Left colon (tissue), 2 donors: ENCODE measurements at places on chromosomes 2 and 18.

- DNase-seq: no peak
These were observed 1007.0 kb upstream of the CELF4 start for GRCh38 chr18:38572554-38573111.

DNA sequence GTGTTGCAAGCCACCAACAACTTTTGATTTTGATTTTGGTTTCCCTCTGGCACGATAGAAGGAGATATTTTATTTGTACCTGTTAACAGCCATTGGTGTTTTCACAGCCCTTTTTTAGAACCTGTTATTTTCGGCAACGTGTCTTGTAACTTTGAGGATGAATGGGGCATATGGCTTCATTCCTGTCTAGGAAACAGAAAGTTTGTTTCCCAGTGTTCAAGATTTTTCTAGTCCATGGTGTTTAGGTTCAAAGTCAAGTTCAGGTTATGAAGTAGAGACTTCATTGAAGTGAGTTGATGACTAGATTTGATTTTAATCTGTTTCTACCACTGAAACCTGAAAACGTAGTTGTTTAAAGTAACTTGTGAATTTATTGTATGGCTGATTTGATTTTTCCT lies 343 bp downstream of the RASGRP3 start:
- no peak for DNase-seq

- no peak for DNase-seq
These were observed 35.6 kb upstream of the PRLH start for GRCh38 chr2:237530472-237531433.

GRCh38 chr2:168256448-168256847 lies 9.1 kb upstream of the STK39 start:
- DNase-seq: peak; percentile 36
